Stomach (tissue), 19 donors: ENCODE measurements at places on chromosomes 2 and 18.

GRCh38 chr18:55269622-55270021, 310.4 kb upstream of the CCDC68 start:
- no peak for DNase-seq

DNA sequence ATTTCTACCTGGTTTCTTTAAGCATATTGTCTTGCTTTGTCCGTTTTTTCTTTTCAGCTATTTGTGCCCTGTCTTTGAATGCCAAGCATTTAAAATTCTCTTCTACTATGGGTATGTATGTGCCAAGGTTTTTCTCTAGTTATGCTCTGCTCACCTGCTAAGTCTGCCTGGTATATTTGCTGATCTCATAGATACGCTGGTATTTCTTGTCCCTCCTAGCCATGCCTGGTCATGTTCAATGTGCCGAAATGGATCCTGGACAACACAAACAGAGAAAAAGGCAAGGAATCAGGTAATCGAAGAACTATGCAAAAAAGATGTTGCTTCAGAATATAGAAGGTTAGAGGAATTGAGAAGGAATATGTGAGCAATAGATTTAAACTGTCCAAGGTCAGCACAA, 14.9 kb upstream of the KDM3A start:
- DNase-seq, result no peak

DNA sequence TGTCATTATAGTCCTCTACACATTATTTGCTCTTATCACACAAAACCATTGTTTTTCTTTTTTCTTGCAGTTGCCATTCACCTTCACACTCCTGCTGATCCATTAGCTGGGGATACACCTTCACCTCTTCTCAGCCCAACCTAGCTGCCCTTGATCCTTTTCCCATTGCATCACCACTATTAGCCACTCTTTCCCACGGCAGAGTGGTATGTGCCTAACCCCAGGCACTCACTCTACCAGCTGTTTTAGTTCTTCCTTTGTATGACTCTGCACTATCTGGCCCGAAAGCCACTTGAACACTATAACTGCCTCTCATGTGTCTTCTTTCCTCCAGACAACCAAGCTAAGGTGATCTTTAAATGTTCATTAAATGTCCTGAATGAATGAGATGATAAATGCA, 145.4 kb upstream of the PIK3C3 start:
- no peak for DNase-seq

GRCh38 chr18:51044928-51045585, 15.0 kb downstream of the SMAD4 start:
- no peak for DNase-seq

DNA sequence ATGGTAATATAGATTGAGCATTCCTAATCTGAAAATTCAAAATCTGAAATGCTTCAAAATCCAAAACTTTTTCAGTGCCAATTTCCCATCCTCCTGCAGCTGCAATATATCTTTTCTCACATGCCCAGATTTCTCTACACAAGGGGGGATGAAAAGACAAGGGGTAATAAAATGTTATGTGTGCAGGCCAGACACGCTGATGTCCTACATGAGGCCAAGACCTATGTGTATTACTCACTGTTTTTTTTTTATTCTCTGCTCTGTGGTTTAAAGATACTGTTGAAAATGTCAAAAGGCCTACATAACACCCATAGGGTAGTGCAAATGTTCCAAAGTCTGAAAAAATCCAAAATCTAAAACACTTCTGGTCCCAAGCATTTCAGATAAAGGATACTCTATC, 41.2 kb upstream of the CWC22 start:
- no peak for DNase-seq

DNA sequence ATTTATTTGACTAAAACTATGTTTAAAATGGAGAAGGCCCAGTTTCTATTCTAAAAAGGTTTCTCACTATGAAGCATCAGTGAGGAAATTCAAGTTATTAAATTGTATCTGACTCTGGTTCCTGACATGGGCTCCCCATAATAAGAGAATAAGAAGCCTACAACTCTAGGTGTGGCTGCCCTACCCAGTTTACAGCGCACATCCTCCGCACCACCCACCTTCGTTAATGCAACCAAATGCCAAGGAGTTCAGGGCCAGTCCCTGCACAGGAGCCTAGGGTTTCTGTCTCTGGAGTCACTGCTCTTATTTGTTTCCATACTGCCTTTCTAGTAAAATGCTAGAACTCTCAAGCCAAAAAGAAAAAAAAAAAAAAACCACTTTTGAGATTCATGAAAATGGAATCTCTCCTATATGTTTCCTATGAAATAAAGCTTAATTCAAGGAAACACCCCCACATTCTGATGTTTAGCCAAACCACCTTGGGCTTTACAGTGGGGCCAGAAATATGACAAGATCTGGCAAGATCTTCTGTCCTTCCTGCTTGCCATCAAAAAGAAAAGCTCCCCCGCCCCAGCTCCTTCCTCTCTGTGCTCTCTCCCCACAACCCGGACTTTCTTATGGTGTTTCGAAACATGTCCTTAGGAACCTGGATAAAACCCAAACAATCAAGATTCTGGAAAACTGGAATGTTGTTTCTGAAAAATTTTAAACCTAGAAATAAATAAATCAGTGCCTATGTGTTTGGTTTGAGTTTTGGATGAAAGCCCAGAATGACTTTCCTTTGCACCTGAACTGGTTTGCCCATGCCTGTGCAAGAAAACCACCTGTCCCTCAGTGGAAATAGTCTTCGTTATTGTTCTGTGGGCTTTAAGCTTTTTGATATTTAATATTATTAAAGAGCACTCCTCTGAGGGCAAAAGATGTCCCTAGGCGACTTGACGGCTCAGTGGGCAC, 136.7 kb downstream of the SP3 start:
- DNase-seq, result no peak

DNA sequence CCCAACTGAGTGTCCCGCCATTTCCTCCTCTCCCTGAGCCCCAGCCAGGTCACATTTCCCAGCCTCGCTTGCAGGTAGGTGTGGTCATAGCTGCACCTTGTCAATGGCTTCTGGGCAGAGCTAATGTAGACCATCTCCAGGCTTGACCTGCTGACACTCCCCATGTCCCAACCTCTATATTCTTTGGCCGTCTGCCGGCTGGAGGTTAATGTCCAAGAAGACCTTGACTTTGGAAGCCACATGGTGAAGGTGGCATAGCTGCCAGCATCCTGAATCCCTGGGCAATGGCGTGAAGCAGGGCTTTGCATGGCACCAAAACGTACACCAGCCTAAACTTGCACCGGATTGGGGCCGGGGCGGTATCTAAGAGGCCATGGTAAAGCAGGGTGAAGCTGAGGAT, 88.3 kb downstream of the SPP2 start:
- no peak for DNase-seq

DNA sequence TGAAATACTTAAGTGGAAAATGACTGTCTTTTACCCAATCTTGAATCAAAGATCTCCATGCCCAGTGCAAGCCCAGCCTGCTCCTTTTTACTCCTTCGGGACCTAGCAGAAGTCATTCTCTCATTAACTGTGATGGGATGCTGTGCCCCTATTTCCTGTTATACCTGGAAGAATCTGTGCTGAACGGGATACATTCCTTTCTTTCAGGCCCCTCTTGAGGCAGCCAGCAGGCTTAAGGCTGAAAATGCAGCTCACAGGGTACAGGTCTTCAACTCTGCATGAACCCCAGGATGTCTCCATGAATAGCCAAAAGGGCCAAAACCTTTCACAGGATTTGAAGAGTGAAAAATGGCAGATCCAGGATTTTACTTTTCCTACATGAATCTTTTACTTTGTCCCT, 784.8 kb upstream of the KLHL29 start:
- DNase-seq, result no peak

GRCh38 chr2:152682663-152683062, 34.6 kb downstream of the PRPF40A start:
- no peak for DNase-seq

GRCh38 chr2:134532537-134532936, 186.3 kb downstream of the TMEM163 start:
- DNase-seq, result no peak

- no peak for DNase-seq
Measured at GRCh38 chr2:23689891-23690290, 237.0 kb downstream of the ATAD2B start.

- DNase-seq, result peak; percentile 76
Measured at GRCh38 chr2:148876595-148877402, 1.8 kb downstream of the KIF5C start.
